Stimulated activated CD8-positive, alpha-beta memory T cell treated with anti-CD3 and anti-CD28 coated beads, Interleukin-12 subunit alpha, Interleukin-12 subunit beta, amount 100 ng/mL, for 1 hour (primary cell): ENCODE measurements at places on chromosomes 12 and 14.

GRCh38 chr12:123767613-123768012, 5.5 kb downstream of the DNAH10 start:
- no peak for DNase-seq

- no peak for DNase-seq
These were observed 37.5 kb downstream of the GALC start for GRCh38 chr14:87955501-87955900.

GRCh38 chr12:89873745-89874144, 165.1 kb upstream of the ATP2B1 start:
- DNase-seq, result no peak

GRCh38 chr14:49946320-49947141, 53.6 kb downstream of the ARF6 start:
- no peak for DNase-seq

DNA sequence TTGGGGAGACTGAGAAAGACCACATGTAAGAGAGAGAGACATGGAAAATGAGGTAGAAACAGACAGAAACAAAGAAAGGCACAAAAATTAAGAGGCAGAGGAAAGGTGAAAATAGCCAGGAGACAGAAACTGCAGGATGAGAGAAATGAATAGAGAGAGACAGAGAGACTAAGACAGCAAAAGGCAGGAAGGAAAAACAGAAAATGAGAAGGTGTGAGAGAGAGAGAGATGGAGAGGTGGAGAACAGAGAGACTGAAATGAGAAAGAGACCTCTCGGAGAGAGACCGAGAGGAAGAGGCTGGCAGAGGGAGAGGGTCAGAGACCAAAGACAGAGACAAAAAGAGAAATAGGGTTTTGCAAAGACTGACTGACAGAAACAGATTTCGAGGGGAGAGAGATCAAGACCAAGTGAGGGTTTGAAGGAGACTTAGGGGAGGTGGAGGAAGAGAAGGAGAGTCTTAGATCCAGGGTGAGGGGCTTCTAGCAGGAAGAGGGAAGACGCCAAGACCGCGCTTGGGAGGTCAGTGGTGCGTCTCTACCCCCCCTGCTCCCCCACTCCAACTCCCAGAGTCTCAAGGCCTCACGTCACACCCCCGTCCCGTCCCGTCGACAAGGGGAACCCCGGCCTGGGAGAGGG, 1.1 kb upstream of the AQP5 start:
- DNase-seq, result no peak

DNA sequence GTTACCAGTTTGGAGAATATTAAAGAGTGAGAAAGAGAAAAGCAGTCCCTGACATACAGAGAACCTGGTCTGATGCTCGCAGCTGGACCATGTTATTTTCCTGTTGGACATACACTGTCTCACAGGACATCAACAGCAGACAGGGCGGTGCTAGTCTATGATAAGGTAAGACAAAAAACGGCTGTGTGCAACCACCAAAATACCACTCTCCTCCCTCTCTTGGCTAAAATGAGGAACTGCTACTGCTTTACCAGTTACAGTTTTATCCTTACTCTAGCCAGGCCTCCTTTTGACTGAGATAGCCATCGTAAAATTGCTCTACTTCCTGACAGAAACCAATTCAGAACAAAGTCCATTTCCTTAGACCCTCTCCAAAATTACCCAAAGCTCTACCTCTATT, 47.0 kb upstream of the ERGIC2 start:
- no peak for DNase-seq

- DNase-seq, result no peak
These were observed 37.1 kb downstream of the CMAS start for GRCh38 chr12:22083167-22083566.

- DNase-seq, result no peak
These were observed 5.0 kb downstream of the MGST1 start for GRCh38 chr12:16352481-16352880.

DNA sequence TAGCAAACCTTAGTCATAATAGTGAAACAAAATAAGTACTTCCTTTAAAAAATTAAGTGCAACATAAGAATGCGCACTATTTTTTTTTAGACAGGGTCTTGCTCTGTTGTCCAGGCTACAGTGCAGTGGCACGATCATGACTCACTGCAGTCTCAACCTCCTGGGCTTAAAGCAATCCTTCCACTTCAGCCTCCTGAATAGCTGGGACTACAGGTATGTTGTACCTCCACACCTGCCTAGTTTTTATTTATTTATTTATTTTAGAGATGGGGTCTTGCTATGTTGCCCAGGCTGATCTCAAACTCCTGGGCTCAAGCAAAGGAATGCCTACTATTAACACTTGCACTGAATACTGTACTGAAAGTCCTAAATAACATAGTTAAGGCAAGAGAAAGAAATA, 93.8 kb downstream of the NUMB start:
- DNase-seq, result no peak

DNA sequence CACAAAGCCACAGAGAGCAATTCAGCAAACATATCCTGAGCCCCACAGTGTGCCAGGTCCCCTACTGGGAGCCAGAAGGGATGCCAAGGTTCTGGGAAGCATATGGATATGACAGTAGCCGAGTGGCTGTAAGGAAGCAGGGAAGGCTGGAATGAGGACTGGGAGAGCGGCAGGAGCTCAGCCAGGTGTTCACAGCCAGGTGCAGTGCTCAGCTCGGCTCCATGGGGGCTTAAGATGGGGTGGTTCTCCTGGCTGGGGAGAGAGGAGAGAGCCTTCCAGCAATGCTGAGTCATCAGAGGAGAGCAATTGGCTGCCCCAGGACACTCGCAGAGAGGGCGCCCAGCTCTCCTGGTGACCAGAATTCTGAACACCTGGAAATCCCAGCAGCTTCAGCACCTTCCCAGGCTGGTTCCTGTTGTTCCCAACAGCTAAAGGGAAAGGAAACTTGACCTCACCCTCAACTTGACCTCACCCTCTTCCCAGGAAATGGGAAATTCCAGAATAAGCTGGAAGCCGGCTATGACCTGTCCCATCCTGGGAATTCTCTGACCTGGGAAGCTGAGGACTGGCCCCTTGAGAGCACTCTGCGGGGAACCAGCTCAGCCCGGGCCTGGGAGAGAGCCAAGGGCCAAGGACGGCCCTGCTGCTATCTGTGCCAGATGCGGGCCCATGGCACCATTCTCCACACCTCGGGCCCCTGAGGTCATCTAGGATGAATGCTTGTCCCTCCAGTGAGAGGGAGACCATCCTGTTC, 34.6 kb downstream of the SLC6A12 start:
- DNase-seq, result no peak

DNA sequence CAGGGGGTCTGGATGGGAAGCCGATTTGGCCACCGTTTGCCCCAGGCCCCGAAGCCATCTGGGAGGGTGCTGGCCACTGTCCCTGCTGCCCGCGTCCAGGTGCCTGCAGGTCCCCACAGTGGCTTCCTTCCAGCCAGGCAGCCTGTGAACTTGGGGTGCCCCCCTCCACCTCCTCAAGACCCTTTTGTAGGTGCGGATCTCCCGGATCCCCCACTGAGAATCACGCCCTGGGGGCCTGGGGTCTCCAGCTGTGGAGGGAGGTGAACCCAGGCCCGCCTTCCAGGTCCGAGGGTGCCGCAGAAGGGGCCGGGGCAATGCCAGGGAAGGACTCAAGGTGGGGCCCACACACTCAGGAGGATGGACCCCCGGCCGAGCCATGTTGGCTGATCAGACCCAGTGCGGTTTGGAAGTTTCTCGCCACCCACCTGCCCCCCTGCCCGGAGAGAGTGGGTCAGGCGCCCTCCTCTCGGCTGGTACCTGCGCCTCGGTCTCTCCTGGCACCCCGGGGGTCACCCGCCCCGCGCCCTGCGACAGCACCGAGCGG, 1.7 kb downstream of the MMP17 start:
- DNase-seq, result no peak

DNA sequence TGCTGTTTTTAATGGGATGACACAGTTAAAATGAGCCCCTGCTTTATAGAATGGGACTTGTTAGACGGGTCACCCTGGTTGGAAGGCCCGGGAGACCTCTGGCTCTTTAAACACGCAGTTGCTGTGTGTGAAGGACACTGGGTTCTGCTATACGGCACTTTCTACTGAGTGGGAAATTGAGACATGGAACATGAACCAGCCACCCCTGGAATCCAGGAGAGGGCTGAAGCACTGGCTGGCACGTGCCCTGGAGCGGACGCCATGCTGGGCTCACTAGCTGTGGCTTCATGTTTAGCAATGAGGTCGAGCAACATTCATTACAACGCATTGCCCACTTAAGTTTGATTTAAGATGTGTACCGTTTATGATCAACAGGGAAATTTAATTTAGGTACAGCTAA, 23.9 kb downstream of the CACNA1C start:
- DNase-seq, result no peak

DNA sequence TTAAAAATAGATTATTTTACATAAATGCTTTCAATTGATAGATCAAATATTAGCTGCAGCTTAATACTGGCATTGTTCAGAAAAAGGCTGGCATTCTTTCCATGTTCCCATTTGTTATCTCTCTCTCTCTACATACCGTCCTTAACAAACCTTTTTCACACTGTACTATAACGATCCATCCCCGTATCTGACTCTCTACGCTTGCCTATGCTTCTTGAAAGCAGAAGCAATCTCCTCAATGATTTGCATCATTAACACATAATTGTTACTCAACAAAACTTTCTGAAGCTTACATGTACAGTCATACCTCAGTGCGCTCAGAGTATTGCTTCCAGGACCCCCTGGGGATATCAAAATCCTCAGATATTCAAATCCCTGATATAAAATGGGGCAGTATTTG, 89.7 kb downstream of the TMTC1 start:
- no peak for DNase-seq

- no peak for DNase-seq
These were observed 186.7 kb downstream of the ZFP36L1 start for GRCh38 chr14:68606176-68606575.

DNA sequence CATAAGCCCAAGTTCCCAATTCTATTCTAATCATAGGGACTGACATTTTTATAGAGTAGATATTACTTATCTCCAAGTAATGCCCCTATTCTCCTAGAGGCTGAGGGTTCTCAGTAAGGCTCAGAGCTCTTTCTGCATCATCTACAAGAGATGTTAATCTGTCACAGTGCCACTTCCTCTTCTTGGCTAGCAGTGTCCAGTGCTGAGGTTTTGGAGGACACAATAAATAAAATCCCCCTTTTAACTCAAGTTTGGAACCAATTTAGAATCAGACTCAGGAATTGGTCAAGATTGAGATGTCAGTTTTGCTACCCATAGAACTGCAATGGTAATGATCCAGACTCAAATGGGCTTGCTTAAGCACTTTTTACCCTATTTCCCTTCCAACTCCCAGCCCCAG, 154.1 kb upstream of the ARID2 start:
- no peak for DNase-seq

DNA sequence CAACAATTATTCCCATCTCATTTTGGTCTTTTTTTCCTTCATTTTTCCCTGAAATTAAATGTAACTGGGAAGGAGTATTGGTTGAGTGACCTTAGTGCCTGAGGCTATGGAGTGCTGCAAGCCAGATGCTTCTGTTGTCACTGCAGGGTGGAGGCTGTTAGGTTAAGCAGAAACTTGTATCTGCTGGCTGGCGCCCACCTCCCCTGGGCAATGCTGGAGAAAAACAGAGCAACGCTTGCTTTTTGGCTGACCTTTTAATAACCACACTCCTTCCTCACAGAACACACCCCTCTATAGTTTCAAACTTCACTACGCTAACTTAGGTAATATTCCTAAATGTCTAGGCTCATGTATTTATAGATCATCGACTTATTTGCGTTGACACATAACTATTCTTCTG, 583.5 kb upstream of the NOVA1 start:
- DNase-seq, result no peak

GRCh38 chr12:90086281-90086680, 377.6 kb upstream of the ATP2B1 start:
- DNase-seq, result no peak
